ENCODE measurements at places on chromosomes 5 and 9. TPM values are rescaled to one million over a fixed set of nuclear protein-coding genes. Genes with fewer than 3 reads are reported as not detected.
A peak's percentile ranks its signal among the peaks of the same experiment; 100 is the strongest.

The TLR4 gene
- polyA plus RNA-seq, result not detected

The CBY3 gene
- polyA plus RNA-seq, result 0.36 TPM

The NR5A1 gene
- polyA plus RNA-seq, result not detected

GRCh38 chr5:177389241-177390169 lies 5.3 kb downstream of the SLC34A1 start:
- peak; percentile 76 for DNase-seq

GRCh38 chr9:68969538-68969937 lies 44.4 kb downstream of the PRKACG start:
- DNase-seq, result no peak

- DNase-seq, result no peak
These were observed 97.8 kb downstream of the SNX18 start for GRCh38 chr5:54615381-54615780.

- peak; percentile 70 for DNase-seq
These were observed 42.8 kb downstream of the SNX30 start for GRCh38 chr9:112793213-112793810.

DNA sequence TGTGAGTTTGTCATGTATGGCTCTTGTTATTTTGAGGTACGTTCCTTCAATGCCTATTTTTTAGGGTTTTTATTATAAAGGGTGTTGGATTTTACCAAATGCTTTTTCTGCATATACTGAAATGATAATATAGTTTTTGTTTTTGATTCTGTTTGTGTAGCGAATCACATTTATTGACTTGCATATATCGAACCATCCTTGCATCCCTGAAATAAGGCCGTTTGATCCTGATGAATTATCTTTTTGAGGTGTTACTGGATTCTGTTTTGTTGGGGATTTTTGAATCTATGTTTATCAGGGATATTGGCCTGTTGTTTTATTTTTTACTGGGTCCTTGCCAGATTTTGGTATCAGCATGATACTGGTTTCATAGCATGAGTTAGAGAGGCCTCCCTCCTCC lies 25.9 kb downstream of the SELENOP start:
- DNase-seq, result no peak

DNA sequence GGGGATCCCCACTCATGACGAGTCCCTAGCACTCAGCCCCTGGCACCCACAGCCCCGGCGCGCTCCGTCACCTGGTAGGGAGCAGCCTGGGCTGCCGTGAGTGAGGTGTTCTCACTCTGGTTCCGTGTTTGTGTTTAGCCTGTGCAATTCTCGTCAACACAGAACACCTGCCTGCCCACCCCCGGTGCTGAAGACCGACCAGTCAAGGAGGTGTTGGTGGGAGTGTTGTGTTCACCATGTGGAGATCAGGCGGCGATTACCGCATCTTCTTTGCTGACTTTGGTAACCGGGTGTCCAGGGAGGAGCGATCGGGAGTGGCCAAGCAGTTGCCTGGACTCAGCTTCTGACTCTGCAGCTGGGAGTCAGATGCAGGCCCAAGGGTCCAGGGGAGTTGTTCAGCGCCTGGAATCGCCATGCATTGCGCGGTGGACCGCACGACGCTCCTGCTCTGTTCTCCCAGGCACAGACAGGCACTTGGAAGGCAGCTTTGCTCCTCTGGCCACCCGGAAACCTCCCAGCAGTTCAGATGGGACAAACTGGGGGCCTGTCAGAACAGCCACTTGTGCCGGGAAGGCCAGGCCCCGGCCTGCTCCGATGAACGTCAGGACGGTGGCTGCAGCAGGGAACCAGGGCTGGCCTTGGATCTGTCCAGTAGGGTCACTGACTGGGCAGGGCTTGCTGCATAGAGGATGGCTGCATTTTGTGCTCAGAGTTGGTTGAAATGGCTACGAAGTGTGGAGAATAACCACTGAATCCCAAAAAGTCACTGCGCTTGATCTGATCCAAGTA lies 28.2 kb downstream of the EXOC3 start:
- DNase-seq, result no peak

DNA sequence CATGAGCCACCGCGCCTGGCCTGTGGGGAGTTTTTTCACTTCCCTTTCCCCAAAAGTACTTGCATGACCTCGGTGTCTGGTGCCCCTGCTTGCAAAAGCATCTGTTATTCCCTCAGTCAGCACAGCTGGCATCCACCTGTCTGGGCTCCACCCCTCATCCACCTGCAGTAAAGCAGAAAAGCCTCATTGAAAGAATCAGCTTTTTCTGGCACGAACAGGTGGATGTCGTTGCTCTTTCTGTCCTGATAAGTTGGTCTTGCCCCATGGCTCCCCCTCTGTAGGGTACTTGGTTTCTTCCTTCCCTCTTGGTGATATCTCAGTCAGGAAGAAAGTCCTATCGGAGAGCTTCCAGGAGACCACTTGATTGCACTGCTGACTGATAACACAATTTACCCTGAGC lies 37.4 kb downstream of the WWC1 start:
- no peak for DNase-seq

DNA sequence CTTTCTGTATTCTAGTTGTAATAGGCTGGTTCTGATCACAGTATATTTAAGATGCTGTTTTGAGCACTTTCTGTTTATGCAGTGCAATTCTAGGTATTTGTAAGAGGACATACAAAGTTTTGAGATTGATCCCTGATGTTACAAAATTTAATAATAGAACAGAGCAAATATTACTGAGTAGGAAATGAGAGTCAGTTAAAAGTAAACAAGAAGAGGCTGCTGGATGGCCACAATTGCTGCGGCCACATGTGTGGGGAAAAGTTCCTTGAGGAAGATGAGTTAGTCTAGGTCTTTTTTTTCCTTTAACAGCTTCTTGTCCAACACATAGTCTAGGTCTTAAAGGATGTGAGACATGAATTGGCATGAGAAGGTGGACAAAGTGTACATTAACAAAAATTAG lies 11.3 kb downstream of the EHMT1 start:
- no peak for DNase-seq

- no peak for DNase-seq
These were observed 52.8 kb upstream of the GRHPR start for GRCh38 chr9:37369671-37370070.

- DNase-seq, result no peak
These were observed 11.3 kb downstream of the PRLR start for GRCh38 chr5:35218981-35219380.

GRCh38 chr5:68368311-68369022 lies 152.9 kb downstream of the PIK3R1 start:
- DNase-seq, result no peak
